NCI-H524 (cell line): ENCODE measurements at places on chromosomes 16 and 17.

DNA sequence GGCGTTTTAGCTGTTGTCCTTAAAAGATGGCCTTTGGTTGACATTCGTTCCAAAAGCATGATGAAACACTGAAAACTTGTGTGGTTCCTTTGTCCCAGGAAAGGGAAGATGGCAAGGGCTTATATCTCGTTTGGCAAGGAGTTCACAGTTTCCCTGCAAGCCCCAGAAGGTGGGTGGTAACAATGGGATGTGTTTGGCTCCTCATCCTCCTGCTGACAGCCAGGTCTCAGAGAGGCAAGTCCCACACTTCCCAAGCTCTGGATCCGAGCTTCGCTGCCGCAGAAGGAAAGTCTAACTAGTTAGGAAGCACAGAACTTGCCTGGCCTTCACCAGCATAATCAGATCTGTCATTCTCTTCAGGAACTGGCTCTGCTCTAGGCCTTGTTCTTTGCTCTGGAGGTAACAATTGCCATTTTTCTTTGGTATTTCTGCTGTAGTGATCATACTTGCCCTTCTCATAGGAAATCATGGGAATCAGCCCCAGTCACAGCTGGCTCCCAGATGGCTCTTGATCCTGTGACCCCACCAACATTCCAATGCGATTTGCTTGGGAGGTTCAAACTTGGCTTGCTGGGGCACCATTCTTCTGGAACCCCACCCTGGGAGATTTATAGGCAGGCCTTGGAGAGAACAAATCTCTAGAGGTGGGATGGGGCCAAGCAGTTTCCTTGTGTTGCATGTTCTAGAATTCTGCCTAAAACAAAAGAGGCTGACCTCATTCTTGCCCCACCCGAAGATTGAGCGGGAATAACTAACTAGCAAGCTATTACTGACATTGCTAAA lies 17.9 kb downstream of the KPNA2 start:
- no peak for DNase-seq

GRCh38 chr16:55474821-55475220 lies 4.2 kb upstream of the MMP2 start:
- no peak for DNase-seq

DNA sequence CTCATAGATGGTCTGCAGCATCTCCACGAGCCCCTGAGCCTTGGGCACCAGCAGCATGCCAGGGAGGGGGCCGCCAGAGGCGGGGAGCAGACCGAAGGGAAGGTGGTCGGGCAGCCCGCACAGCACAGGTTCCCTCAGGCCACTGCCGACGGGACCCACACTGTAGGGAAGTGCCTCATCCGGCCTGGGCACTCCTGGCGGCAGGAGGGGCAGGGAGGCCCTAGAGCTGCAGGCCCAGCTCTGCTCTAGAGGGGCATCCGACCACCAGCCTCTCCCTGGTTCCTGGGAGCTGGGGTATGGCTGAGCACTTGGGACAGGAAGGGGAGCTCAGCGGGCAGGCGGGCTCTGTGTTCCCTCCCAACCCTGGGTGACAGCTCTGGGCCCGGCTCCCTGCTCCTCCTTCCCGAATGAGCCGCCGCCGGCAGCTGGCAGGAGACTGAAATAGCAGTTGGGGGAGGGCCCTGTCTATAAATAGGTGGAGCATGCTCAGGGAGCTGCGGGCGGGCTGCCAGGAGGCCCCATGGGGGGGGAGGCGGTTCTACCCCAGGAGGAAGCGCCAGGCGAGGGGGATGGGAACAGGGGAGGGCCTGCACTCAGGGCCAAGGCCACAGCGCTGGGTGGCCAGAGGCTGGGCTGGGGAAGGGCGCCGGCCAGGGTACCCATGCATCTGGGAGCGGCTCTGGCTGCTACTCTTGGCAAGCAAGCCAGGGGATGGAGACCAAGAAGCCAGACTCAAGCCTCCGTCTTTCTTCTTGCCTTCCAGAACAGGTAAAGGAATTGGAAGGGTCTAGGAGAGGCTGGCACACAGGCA lies 12.4 kb downstream of the HDAC5 start:
- DNase-seq: peak; percentile 93

DNA sequence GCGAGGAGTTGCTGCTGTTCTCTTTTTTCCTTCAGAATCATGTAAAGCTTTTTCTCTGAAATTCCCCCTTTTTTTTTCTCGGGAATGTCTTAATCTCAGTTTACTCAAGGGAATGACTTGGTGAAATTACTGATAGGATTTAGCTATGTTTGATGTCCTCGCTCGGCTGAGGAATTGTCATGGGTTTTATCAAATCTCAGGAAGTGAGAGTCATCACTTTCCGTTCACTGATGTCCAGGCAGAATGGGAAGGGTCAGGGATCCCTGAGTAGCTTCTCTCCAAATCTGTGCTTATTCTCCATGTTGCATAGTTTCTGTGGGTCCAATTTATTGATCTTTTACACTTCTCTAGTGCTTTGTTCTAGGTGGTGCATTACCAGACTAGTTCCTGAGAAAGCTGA lies 6.3 kb downstream of the IGSF6 start:
- no peak for DNase-seq

GRCh38 chr17:38660097-38661025 lies 14.4 kb downstream of the EPOP start:
- DNase-seq: no peak

GRCh38 chr16:88494335-88495154 lies 41.5 kb downstream of the ZFPM1 start:
- DNase-seq: no peak

- DNase-seq: no peak
These were observed 7.6 kb downstream of the SGCA start for GRCh38 chr17:50173335-50173941.

- no peak for DNase-seq
These were observed 84.6 kb downstream of the KANSL1 start for GRCh38 chr17:46108550-46109110.

DNA sequence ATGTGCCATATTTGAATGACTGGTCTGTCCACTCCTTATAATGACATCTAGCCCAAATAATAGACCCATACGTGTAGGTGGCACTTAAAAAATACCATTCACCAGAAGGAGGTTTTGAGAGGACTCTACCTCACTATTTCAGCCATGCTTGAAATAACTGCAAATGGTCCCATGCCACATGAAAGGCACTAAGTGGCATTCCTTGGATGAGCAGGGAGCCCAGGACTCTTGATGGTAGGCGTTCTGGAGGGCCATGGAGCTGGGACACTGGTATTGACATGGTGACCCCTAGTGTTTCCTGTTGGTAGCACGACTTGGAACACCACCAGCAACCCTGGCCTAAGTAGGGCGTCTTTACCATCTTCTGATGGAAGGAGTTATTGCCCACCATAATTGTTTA lies 148.7 kb upstream of the ZFHX3 start:
- DNase-seq: peak; percentile 79

DNA sequence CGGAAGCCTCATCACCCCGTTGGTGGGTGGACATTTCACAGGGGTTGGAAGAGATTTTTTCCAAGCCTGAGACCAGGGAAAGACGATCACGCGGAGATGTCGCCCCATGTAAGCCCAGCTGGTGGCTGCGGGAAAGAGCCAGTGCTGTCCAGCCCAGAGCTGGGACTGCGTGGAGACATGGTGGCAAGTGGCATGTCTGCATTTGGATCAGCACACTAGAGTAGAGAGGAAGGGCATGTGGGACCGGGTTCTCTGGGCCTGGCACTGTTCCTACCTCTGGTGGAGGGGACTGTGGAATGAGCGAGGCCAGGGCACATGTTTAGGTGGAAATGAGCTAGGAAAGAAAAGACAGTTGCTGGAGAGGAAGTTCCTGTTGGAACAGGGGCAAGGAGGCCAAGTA lies 20.0 kb downstream of the SBK1 start:
- no peak for DNase-seq

- DNase-seq: no peak
These were observed 41.3 kb upstream of the MNT start for GRCh38 chr17:2442166-2442565.

GRCh38 chr17:28698253-28698941 lies 13.3 kb downstream of the PROCA1 start:
- DNase-seq: no peak

DNA sequence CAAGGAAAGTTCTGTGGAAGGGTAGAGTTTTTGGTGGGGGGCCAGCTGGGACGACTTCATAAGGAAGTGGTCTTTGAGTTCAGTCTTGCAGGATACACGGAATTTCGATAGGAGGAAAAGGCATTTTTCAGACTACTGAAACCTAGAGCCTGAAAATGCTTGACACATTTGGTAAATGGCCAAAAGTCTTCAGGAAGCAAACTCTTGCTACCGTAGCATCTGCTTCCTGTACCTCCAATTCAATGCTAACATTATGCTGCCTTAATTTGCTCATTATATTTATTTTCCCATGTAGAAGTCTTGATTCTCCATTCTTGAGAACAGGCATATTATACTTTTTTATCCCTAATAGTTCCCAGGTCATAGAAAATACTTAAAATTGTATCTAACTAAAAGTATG lies 129.3 kb upstream of the MED13 start:
- DNase-seq: no peak

- no peak for DNase-seq
These were observed 167.4 kb upstream of the CACNG5 start for GRCh38 chr17:66667491-66668030.

DNA sequence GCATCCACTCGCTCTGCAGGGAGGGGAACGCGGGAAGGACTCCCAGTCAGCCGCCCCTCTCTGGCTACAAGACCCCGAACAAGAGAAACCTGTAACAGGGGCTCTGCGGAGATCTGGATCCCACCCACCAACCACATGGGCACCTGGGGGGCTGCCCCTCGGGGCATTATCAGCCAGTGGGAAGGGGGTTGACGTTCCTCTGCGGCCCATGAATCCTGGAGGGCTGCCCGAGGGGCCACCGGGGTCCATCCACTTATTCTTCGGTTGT lies 1.8 kb upstream of the PCGF2 start:
- no peak for DNase-seq

GRCh38 chr17:39576187-39576586 lies 31.5 kb downstream of the NEUROD2 start:
- peak; percentile 80 for DNase-seq

DNA sequence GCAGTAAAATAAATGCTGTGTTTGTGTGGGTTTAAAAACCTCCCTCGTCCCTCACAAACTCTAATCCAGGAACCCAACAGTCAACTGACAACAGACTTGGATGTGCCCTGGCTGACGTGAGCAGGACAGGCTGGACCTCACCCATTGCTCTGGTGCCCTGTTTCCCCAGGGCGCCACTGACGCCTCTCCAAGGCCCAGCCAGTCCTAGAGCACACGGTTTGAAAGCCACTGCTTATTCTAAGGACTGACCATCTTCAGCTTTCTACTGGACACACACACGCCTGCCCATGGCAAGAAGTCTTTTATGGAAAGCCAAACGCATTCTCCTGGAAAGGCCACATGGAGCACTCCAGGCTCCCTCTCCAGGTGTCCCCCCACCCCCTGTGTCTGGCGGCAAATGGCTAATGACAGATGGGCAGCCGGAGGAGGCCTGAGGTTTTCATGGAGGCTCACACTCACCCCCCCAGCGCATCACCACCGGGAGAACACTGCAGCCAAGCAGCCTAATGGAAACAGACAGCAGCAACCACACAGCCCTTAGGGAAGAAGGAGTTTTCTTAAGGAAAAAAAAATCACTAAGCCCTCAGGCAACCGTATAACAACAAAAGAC lies 319.2 kb downstream of the SOX9 start:
- peak; percentile 94 for DNase-seq

GRCh38 chr17:48629411-48629759 lies 3.2 kb upstream of the HOXB9 start:
- no peak for DNase-seq

- DNase-seq: peak; percentile 70
These were observed 32.1 kb upstream of the FBXW10B start for GRCh38 chr17:15651583-15652110.

GRCh38 chr16:49093939-49094338 lies 187.7 kb downstream of the CBLN1 start:
- DNase-seq: no peak

GRCh38 chr16:46613352-46613751 lies 7.8 kb downstream of the SHCBP1 start:
- DNase-seq: no peak

GRCh38 chr17:45149037-45149668 lies 878 bp downstream of the HEXIM1 start:
- peak; percentile 90 for DNase-seq

DNA sequence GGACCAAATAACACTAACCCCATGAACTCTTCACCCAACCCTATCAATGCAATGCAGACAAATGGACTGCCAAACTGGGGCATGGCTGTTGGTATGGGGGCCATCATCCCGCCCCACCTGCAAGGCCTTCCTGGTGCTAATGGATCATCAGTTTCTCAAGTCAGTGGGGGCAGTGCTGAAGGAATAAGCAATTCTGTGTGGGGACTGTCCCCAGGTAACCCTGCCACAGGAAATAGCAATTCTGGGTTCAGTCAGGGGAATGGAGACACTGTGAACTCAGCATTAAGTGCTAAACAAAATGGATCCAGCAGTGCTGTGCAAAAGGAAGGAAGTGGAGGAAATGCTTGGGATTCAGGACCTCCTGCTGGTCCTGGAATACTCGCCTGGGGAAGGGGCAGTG lies 78.9 kb downstream of the TMC6 start:
- no peak for DNase-seq

GRCh38 chr16:85049706-85050305 lies 22.2 kb downstream of the KIAA0513 start:
- DNase-seq: no peak

- DNase-seq: no peak
These were observed 8.0 kb upstream of the XYLT2 start for GRCh38 chr17:50337956-50338355.

GRCh38 chr17:80892900-80893603 lies 98.6 kb upstream of the CHMP6 start:
- peak; percentile 93 for DNase-seq

DNA sequence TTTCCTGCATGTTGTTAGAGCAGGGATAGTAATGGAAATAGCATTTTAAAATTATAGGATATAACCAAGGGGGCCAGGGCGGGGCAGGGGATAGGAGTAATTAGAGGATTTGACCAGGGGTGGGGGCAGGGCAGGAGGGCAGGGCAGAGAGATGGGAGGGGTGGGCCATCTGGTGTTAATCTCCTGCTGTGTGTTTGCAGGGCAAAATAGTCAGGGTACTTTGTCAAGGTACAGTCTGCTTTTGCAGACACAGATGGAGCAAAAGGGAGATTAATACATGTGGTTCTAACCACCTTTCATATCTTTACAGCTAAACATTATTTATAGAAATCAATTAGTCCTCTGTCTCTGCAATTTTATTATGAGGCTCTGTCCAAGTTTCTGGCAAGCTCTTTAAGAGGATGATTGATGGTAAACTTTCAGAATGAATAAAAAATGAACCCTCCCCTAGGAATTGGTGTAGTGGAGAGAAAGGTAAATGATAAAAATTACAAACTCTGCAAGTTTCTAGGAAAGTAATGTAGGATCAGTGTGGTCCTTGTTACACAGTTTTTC lies 6.6 kb downstream of the ANKFN1 start:
- DNase-seq: peak; percentile 96
